Omental fat pad (tissue), 4 donors: ENCODE measurements at places on chromosomes 3 and 15.

- no peak for DNase-seq
Measured at GRCh38 chr3:19888428-19889152, 45.4 kb downstream of the EFHB start.

GRCh38 chr3:141690431-141691072 is 47.5 kb upstream of the RNF7 start:
- no peak for DNase-seq

GRCh38 chr15:76117181-76117580 is 57.4 kb downstream of the TMEM266 start:
- DNase-seq, result no peak

- DNase-seq, result no peak
Measured at GRCh38 chr3:182906036-182906435, 74.3 kb downstream of the DCUN1D1 start.

DNA sequence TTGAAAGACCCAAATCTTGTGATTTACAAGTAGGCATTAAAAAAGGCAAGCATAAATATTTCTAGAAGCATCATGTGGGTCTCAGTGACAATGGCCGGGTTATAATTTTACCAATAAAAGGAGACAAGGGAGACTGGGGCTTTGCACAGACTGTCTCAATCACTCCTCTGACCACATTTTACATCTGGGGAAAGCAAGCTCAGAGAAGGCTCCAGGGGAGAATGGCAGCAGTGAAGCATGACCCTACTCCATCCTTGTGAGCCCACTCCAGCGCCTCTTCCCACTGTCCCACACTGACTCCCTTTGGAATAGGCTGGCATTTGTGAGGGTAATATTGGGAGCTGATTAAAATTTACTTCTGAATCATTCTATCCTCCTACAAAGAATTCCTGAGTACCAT is 61.8 kb downstream of the SATB1 start:
- no peak for DNase-seq

- no peak for DNase-seq
Measured at GRCh38 chr3:7962301-7962700, 539.3 kb upstream of the LMCD1 start.
